KBM-7 (cell line): ENCODE measurements at places on chromosomes 16 and 17.
A peak's percentile ranks its signal among the peaks of the same experiment; 100 is the strongest.

DNA sequence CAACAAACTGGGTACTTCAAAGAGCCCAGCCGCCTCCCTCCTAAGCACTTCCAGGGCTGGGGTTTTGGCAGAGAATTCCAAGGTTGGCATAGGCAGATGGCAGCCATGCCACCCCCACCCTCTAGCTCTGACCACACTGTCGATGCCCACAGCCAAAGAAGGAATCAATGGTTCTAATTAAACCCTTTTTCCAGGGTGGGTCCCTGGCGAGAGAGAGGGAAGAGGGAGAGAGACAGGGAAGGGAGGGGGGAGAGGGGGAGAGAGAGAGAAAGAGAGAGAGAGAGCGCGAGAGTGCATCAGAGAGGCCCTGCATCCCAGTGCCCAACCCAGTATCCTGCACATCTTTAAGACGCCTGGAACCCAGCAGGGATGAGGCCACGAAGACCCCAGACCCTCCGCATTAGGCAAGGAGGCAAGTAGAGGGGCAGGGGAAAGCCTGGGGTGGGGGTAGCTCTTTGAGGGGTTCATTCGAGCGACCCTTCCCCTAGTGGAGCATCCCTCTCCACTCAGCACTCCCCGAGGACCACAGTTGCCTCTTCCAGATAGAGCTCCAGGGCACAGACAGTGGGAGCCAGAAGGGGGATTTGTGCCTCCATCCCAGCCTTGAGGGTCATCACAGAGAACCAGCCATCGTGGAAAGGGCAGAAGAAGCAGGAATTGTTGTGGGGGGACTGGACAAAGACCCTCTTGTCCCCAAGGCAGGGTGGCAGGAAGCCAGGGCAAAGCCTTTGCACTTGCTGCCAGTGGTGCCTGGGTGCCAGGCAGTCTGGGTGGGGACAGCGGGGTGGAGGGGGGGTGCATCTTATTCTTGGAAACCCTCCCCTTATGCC, 2.6 kb downstream of the SRCIN1 start:
- DNase-seq = no peak

DNA sequence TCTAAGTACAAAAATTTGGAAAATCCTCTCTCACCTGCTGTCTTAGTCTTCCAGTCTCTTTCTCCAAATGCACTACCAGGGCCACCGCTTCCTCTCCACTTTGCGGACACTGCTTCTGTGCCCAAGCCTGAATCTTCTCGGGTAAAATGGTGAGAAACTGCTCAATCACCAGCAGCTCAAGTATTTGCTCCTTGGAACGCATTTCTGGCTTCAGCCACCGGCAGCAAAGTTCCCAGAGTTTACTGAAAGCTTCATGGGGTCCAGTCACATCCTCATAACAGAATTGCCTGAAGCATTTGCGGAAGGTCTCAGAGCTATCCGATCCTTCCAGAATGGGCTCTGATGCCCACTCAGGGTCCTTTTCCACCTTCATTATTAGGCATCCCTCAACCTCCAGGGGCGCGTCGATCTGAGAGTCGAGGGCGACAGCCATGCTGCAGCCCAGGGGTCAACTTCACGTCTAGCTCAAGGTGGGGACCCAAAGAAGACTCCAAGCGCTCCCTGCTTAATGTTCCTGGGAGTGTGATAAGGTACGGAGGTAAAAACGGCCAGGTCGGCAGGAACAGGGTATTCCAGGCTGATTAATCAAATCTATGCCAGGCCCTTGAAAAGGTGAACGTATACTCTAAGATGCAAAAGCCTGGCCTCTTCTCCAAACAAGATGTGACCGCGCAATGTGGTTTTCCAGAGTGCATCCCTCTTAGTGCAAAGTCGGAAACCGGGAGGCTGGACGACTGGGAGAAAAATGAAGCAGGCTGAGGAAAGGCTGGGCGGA, 763 bp downstream of the ZKSCAN2 start:
- no peak for DNase-seq

DNA sequence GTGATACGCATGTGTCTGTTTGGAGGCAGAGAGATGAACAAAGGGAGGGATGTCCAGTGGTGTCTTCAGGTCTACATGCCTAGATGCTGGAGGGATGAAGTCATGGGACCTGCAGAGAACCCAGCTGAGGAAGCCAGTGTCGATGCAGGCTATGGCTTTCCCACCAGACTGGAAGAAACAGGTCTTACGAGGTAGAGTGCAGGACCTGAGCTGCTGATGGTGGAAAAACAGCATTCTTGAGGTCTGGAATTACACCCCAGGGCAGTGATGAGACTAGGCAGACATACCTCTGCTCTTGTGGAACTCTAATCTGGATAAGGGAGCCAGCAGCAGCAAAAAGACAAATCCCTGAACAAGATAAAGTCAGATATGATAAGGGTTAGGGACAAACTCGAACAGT, 37.4 kb downstream of the ARSG start:
- DNase-seq = no peak

DNA sequence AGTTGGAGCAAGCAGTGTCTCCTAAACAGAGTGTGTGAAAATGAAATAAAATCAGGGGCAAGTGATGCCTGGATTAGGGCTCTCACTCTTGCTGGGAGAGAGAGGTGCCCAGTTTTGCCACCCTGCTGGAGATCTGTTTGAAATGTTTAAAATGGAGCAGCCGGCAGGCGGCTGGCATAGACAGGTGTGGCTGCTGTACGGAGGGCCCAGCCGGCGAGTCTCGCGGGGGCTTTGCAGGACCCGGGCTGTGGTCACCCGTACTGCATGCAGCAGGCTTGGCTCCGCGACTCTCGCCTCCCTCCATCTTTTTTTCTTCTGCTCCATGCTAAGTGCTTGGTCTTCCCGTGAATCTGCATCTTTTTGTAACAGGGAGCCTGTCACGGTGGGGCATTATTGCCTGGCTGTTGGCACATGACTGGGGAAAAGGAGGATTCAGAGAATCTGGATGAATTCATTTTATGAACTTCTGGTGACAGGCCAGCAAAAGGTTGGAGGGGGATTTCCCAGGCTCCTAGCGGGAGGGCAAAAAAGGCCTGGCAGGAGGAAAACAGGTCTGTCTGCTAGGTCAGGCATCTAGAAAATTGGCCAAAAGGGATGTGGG, 1.8 kb downstream of the ZNRF1 start:
- peak; percentile 39 for DNase-seq

- DNase-seq = peak; percentile 49
Measured at GRCh38 chr16:87855852-87856715, 13.2 kb downstream of the SLC7A5 start.

DNA sequence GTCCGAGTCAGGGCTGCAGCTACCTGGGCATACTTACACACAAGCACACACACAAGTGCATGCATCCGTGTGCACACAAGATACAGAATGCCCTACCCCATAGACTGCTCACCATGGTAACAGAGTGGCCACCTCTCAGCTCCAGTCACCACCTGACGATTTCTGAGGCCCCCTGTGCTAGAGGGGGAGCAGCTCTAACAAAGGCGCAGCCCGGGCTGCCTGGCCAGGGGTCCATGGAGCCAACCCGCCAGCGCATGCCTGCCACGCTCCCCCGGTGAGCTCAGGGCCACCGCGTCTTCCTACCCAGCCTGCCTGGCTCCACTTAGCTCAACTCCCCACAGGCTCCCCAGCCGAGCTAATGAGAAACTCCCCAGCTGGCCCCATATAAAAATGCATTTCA, 75.5 kb downstream of the ZNF423 start:
- DNase-seq = no peak

GRCh38 chr16:65106757-65107156, 15.1 kb downstream of the CDH11 start:
- no peak for DNase-seq

- no peak for DNase-seq
Measured at GRCh38 chr17:6576038-6576785, 19.9 kb upstream of the PITPNM3 start.

- no peak for DNase-seq
Measured at GRCh38 chr17:71260366-71260940, 860.4 kb upstream of the SOX9 start.

DNA sequence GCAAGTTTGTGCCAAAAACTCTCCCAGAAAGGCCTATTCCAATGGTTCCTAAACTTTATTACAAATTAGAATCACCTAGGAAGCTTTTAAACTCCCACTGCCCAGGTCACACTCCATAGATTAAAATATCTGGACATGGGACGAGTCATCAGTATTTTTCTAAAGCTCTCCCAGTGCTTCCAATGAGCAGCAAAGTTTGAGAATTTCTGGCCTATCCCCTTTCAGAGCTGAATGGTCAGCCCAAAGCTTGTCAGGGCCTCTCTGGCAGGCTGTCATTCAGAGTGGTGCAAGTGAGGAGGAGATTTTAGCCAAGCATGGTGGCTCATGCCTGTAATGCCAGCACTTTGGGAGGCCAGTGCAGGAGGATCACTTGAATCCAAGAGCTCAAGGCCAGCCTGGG, 2.4 kb downstream of the BCL6B start:
- DNase-seq = no peak

DNA sequence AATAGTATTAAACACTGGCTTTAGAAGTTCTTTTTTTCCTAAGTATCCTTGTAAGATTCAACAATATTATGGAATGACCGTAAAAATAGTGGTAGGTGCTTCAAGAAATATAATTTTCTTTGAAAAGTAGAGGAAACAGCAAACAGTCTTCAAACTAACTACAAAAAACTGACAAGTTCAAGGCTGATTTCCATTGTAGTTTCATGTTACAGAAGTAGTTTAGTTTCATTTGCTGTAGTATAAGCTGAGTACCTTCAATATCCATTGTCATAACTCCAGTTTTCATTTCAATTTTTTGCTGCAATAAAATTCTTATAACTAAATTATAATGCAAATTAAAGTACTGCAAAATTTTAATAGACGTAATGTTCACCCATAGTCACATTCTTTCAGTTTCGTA, 19.3 kb downstream of the PHKB start:
- DNase-seq = no peak

DNA sequence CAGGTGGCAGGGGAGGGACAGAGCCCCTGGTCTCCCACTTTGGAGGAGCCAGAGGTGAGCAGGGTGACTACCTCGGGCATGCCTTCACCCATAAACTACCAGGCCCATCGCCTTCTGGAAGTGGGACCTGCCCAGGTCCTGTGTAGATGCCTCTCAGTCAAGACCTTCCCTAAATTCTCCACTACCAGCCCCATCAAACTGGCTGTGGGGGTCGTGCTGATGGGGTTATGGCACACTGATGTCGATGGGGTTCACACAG, 5.8 kb upstream of the RAB37 start:
- DNase-seq = no peak

GRCh38 chr17:63816669-63817068, 10.6 kb upstream of the PSMC5 start:
- DNase-seq = no peak

- no peak for DNase-seq
Measured at GRCh38 chr17:72053449-72053848, 67.4 kb upstream of the SOX9 start.

- no peak for DNase-seq
Measured at GRCh38 chr17:51165680-51166197, 472 bp upstream of the NME2 start.

- no peak for DNase-seq
Measured at GRCh38 chr17:80509311-80509710, 32.9 kb upstream of the NPTX1 start.

GRCh38 chr16:86479419-86479818, 30.9 kb upstream of the FOXF1 start:
- DNase-seq = no peak

DNA sequence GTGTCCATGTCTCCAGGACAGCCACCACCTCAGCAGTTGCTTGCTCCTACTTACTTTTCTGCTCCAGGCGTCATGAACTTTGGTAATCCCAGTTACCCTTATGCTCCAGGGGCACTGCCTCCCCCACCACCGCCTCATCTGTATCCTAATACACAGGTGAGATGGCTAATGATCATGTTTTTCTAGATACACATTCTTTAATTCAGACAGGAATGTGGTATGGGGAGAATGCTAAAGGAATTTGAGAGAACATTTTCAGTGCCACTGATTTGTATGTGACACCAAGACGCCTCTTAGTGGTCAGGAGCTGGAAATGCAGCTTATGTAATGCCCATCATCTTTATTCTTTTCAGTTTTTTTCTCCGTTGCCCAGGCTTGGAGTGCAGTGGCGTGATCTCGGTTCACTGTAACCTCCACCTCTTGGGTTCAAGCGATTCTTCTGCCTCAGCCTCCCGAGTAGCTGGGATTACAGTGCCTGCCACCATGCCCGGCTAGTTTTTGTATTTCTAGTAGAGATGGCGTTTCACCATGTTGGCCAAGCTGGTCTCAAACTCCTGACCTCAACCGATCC, 8.9 kb upstream of the RAPGEFL1 start:
- DNase-seq = peak; percentile 63

DNA sequence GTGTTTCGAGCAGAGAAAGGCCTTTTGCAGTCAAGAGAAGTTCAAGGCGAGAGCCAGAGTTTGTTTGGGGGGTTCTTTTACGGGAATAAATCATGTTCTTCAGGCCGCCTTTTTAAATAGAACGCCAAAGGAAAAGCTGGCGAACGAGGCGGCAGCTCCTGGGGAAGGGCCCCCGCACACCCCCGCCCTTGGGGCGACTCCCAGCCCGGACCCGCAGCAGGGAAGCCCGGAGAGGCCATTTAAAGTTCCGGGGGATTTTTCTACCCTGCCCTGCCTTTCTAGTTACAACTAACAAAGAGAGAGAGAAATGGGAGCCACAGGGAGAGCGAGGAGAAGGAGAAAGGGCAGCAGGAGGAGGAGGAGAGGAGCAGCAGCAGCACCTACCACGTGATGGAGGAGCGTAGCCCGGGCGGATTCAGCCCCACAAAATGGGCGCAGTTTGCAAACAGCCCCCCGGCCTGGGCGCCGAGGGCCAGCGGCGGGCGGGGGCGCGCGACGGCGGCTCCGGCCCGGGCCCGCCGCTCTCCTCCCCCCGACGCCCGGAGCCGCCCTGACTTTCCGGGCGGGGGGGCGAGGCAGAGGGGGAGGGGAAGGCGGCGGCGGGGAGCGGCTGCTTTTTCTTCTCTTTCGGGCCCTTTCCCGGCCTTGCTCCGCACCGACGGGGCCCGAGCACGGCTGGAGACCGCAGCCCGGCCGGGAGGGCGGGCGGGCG, 634 bp downstream of the KANSL1 start:
- DNase-seq = peak; percentile 65

GRCh38 chr17:5499476-5500231, 13.3 kb downstream of the MIS12 start:
- no peak for DNase-seq

GRCh38 chr16:84841787-84842300, 22.1 kb downstream of the CRISPLD2 start:
- DNase-seq = no peak

- DNase-seq = no peak
Measured at GRCh38 chr16:80893686-80894085, 89.3 kb upstream of the CDYL2 start.

DNA sequence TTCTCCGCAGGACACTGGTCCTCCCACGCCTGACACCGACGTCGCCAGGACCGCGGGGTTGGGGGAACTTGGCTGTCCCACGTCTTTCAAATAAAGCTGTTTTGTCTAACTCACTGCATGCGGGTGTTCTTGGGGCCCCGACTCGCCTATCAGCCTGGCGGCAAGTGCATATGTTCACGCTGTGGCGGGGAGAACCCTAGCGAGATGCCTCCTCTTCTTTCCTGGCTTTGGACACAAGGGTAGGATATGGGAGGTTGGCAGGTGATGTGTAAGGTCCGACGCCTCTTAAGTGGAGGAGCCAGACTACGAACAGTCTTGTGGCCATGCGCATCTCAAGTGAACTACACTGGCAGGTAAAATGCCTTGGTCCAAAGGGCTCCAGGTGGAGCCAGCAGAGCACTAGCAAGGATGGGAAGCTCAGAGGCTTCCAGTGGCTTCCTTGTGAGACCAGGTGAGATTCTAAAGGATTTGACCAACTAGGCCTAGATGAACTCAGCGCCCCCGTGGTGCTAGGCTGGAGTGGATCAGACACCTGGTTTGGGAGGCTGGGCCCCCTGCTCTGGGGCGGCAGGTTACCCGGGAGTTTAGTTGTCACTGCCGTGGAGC, 873 bp upstream of the RPS2 start:
- no peak for DNase-seq

GRCh38 chr16:11986521-11987057, 10.1 kb downstream of the SNX29 start:
- DNase-seq = no peak
